Activated CD4-positive, alpha-beta memory T cell treated with anti-CD3 and anti-CD28 coated beads, Interleukin-2, amount 10 ng/mL, durations not matched to agents 7 days and 5 days (primary cell): ENCODE measurements at places on chromosomes 16 and 17.

DNA sequence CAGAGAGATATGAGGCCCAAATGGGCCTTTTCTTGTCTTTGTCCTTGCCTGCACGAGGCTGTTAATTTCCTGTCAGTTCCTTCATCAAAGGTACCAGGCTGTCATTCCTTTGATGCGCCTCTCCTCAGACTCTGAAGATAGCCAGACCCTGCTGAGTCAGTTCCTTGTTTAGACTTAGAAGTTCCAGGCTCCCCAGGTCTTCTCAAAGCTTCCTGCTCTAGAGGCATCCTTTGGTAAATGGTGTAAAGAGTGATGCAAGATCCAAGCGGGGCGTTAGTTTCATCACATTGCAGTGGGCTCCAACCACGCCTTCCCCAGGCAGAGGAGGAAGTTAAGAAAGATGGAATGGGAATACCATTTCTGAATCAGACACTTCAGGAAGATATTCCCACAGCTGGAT, 4.0 kb upstream of the CDH11 start:
- no peak for DNase-seq

GRCh38 chr16:61721544-61721943, 314.7 kb downstream of the CDH8 start:
- DNase-seq, result no peak

- DNase-seq, result no peak
Measured at GRCh38 chr16:56632848-56633365, 448 bp downstream of the MT1M start.

- no peak for DNase-seq
Measured at GRCh38 chr17:61230972-61231820, 168.4 kb upstream of the TBX2 start.

DNA sequence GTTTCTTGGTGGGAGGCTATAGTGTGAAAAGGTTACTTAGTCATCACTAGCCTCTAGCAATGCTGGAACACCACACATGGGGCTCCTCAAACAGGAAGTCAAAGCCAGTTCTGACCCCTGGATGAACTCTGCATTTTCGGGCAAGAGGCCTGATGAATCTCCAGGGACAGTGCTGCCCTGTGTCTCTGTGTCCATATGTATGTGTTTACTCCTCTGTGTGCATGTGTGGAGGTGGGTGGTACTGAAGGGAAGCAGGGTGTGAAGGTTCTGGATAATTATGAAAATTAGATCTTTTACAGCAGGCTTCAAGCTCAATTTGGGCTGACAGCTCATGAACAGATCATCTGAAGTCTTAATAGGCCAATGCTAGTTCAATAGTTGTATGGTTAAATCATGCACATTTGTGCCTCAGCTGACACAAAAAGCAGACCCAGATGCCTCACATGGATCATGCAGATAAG, 133.6 kb downstream of the SNX11 start:
- DNase-seq, result peak; percentile 49

GRCh38 chr17:49509588-49509917, 14.5 kb downstream of the NGFR start:
- DNase-seq, result no peak

DNA sequence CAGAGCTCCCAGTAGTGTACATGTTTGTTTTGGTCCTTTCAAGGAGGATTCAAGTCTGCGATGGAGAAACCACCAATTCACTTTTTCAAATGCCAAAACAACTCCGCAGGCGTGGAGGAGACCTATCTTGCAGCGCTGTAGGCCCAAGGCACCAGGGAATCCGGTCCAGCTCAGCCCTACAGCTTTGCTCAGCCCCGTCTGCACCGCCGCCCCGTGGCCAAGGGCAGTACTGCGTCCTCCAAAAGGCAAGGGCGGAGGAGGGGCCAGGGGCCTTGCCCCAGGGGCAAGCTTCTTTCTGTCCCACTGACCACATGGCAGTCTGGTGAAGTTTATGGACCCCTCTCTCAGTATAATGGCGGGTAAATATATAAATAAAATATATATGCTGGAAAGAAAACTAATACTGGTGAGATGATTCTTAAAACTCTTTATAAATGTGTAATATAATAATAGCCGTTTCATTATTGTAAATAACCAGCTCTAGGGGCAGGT, 709 bp upstream of the CD300LG start:
- DNase-seq, result peak; percentile 76

GRCh38 chr17:35129973-35130351, 8.5 kb downstream of the FNDC8 start:
- DNase-seq, result no peak

DNA sequence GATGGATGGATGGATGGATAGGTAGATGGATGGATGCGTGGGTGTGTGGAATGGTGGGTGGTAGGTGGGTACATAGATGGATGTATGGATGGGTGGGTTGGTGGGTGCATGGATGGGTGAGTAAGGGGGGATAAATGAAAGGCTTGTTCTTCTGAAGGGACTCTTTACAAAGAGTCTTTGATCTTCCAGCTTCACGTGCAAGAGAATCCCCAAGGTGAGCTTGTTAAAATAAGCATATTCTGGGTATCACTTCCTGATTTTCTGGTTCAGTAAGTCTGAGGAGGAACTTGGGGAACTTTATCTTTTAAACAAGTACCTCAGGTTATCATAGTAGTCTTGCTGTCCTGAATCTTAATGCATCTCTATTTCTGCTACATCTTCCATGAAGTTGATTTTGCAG, 639.1 kb downstream of the MAF start:
- no peak for DNase-seq

GRCh38 chr16:65200857-65201256, 79.0 kb upstream of the CDH11 start:
- no peak for DNase-seq

DNA sequence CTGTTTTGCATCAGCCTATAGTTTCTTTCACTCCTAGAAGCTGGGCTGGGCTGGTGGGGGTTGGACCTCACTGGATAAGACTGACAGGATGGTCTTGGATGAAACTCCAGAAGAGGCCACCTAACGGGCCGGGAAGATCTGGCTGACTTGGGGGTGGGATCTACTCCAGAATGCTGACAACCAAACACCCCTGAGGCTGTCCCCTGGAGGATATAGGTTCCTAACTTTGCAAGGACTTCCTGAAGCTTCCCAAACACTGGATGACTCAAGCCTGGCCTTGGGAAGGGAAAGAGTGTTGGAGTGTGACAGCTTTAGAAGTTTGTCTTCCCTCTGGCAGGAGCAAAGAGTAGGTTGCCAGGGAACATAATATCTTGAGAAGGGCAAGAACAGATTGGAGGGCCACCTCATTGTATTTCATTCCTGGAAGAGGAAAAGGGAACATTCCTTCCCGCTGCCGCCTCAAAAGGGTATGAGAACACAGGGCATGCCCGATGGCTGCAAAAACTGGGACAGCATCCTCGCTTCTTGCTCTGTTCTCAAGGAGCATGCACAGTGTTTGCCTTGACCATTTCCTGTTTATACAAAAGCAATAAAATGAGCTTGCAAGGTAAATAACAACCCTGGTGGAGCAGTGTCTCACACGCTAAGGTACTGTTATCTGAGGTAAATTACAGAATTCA, 6.8 kb upstream of the CYB5B start:
- DNase-seq, result no peak

GRCh38 chr17:885971-886571, 93.5 kb downstream of the NXN start:
- no peak for DNase-seq

GRCh38 chr16:50501986-50502615, 46.1 kb upstream of the NKD1 start:
- no peak for DNase-seq

GRCh38 chr16:24174957-24175356, 81.2 kb upstream of the CACNG3 start:
- no peak for DNase-seq
